ENCODE measurements at places on chromosomes 3 and 15. TPM values are rescaled to one million over a fixed set of nuclear protein-coding genes. Genes with fewer than 3 reads are reported as not detected.
A peak's percentile ranks its signal among the peaks of the same experiment; 100 is the strongest.

The AHSG gene
- total RNA-seq, result not detected

The ZNF662 gene
- total RNA-seq, result 0.64 TPM

The ACP3 gene
- total RNA-seq, result 0.95 TPM

The MLF1 gene
- total RNA-seq, result not detected

The RTP4 gene
- 9.0 TPM for total RNA-seq

The GOLGA8F gene
- not detected for total RNA-seq

The PRSS50 gene
- not detected for total RNA-seq

The GOLGA8G gene
- total RNA-seq, result not detected

The DPPA2 gene
- not detected for total RNA-seq

The ERC2 gene
- not detected for total RNA-seq

The GPR160 gene
- 65.5 TPM for total RNA-seq

The TSC22D2 gene
- total RNA-seq, result 38.9 TPM

The C2CD4A gene
- not detected for total RNA-seq

The GPR62 gene
- total RNA-seq, result not detected

The GPR149 gene
- total RNA-seq, result not detected

- no peak for DNase-seq
These were observed 12.5 kb downstream of the LSAMP start for GRCh38 chr3:116432795-116433194.

GRCh38 chr3:48240000-48240963, 622 bp upstream of the ZNF589 start:
- no peak for DNase-seq

- DNase-seq, result no peak
These were observed 24.6 kb upstream of the RSL24D1 start for GRCh38 chr15:55221090-55222011.

- no peak for DNase-seq
These were observed 54.3 kb downstream of the BDH1 start for GRCh38 chr3:197501496-197501878.

GRCh38 chr3:27279123-27279522, 90.1 kb downstream of the NEK10 start:
- DNase-seq, result no peak

DNA sequence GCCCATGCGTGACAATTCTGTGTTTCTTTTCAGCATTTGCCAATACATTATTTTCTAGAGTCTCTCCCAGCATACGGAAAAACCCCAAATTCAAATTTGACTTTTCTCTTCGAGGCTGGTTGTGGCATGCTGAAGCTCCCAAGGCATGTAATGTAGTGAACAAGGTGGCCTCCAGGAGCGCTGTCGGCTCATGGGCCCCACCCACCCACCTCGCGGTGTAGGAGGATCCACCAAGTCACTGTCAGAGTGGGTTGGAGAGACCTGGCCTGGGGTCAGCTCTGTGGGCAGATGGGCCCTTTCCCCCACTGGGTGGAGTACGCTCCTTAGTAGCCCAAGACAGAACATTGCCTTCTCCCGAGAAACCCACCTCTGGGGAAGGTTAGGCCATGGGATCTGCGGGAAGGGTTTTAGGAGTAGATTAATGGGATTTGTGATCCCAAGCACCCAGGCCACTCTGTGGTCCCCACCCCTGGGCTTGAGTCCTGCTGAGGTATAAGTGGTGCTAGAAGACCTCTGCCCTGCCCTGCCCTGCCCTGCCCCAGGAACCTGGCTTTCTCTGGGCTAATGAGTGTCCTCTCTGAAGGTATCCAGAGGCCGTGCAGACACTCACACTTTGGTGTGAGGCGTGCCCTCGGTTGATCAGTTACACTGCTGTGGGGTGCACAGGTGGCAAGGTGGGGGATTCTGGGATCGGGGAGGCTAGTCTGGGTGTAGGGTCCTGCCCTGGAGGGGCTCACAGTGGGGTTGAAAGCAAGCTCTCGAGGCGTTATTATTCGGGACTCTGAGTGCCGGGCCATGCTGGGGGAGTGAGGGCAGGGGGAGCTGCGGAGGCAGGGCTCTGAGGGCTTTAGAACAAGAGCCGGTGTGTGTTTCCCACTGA, 97.9 kb downstream of the APBA2 start:
- DNase-seq, result no peak

GRCh38 chr3:112779558-112780480, 66.8 kb downstream of the CD200R1L start:
- DNase-seq, result no peak

GRCh38 chr3:42012935-42013690, 51.2 kb upstream of the ULK4 start:
- DNase-seq, result peak; percentile 73

- no peak for DNase-seq
These were observed 452.8 kb downstream of the NAALADL2 start for GRCh38 chr3:175311946-175312345.

GRCh38 chr3:50816894-50817293, 142.2 kb downstream of the DOCK3 start:
- no peak for DNase-seq

GRCh38 chr3:106049821-106050220, 181.0 kb upstream of the CBLB start:
- DNase-seq, result no peak

- DNase-seq, result no peak
These were observed 247.5 kb downstream of the CDIN1 start for GRCh38 chr15:36826948-36827347.

GRCh38 chr15:31526916-31527690, 200.5 kb downstream of the KLF13 start:
- no peak for DNase-seq

DNA sequence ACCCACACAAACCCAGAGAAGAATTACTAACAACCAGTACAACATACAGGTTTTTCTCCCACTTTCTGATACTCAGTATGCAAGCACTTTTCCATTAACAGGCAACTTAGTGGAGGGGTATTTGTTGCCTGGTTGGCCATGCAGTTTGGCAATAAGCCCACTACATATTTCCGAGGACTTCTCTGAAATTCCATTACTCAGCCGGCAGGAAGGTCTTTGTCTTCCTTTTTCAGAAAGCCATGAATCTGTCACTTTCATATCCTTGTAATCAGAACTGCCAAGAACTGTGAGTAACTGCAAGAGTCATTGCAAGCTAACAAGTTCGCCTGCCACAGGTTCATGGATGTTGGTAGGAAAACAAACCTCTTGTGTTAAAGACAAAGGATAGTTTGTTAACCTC, 422.3 kb upstream of the ROBO1 start:
- no peak for DNase-seq

GRCh38 chr3:89474333-89475130, 367.1 kb downstream of the EPHA3 start:
- no peak for DNase-seq

DNA sequence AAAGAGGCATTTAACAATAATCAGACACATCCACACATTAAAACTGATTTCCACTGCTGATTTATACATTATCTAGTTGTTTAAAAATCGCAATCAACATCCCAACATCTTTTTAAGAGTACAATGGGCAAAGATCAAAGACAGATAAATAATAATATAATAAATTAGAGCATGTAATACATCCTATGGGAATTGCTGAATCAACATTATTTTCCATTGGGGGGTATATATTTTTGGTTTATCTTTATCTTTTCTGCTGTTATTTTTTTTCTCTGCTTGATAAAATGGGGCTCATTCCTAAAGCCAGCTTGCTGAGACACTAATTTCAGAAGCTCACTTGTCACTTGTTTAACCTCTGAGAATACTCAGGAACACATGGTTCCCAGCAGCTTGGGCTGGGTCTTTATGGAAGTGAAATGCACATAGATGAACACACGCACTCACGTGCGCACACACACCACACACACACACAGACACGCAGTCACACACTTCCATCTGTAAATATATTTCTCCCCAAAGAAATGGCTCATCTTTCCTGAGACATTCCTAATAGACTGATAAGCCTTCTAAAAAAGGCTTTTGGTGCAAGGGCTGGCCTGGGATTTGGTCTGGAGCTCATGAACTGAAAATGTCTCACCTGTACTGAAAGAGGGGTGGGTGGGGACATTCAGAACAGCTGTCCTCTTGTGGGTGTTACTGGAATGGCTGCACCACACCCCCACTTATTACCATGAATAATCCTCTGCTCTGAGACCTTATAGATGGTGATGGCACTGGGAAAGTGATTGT, 3.5 kb upstream of the PPIB start:
- DNase-seq, result no peak

DNA sequence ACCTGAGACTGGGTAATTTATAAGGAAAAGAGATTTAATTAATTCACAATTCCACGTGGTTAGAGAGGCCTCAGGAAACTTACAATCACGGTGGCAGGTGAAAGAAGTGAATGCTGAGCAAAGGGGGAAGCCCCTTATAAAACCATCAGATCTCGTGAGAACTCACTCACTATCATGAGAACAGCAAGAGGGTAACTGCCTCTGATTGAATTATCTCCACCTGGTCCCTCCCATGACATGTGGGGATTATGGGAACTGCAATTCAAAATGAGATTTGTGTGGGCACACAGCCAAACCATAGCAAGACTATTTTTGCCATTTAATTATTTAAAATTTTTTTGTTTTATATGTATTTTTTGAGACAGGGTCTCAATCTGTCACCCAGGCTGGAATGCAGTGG, 27.0 kb upstream of the KCTD6 start:
- DNase-seq, result no peak

GRCh38 chr3:40850861-40851260, 326.1 kb downstream of the ZNF621 start:
- DNase-seq, result no peak

- no peak for DNase-seq
These were observed 58.1 kb downstream of the CLASP2 start for GRCh38 chr3:33659856-33660434.

- peak; percentile 31 for DNase-seq
These were observed 885 bp downstream of the EFCC1 start for GRCh38 chr3:129001806-129002572.

GRCh38 chr15:71052356-71052755, 62.9 kb upstream of the THSD4 start:
- no peak for DNase-seq

- DNase-seq, result no peak
These were observed 71.9 kb downstream of the ARNT2 start for GRCh38 chr15:80476036-80476435.

DNA sequence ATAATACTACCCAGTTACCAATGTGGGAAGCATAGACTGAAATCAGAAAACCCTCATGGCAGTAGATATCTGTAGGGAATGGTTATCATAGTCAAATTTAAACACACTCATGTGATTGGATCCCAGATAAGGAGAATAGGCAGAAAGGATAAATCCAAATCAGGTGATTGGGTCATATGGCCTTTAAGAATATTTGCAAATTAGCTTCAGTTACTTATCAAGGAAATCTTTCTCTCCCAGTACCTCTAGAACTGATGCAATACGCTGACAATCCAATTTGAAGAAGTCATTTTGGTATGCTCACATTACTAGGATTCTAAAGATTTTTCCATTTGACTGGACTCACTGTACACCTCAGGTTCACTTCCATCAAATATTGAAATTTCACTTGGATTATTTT, 87.7 kb upstream of the MNS1 start:
- DNase-seq, result no peak

DNA sequence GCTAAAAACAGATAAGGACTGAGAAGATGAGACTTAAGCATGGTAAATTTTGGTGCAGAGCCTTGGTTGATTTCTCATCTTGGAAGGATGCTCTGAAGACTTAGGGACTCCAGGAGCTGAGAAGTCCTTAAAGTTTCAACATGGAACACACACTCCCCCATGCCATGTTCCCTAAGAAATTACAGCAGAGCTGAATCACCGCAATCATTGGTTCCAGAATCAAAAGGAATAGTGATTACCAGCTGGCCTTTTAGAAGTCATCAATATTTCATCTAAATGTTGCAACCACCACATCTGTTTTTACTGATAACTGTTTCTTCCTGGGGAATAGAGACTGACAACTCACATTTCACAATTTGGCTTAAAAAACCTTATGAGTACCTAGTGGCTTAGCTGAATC, 229.3 kb downstream of the MINAR1 start:
- DNase-seq, result no peak

GRCh38 chr15:67884514-67885174, 44.8 kb upstream of the RNU6-1 start:
- peak; percentile 33 for DNase-seq

- no peak for DNase-seq
These were observed 41.4 kb upstream of the VEPH1 start for GRCh38 chr3:157544501-157545130.

GRCh38 chr15:39451871-39452270, 129.0 kb upstream of the THBS1 start:
- no peak for DNase-seq

DNA sequence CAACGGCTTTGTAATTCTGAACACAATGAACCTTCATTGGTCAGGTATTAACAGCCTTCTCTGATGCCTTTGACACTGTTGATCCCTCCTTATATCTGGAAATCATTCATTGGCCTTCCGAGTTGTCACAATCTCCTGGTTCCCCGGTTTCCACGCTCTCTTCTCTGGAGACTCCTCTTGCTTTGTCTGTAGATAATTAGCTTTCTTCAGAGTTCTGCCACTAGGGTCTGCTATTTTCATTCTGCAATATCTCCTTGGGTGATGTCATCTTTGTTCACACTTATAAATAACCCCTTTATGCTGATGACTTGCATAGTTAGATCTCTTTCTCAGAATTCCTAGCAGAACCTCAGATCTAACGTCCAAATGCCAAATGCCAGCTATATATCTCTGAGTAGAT, 583.8 kb upstream of the ZNF717 start:
- DNase-seq, result no peak

All from activated B cell treated with CpG ODN at 0.5 μM for 24 hours (primary cell).